ENCODE measurements at places on chromosomes 3 and 15. TPM values are rescaled to one million over a fixed set of nuclear protein-coding genes. Genes with fewer than 3 reads are reported as not detected.

DNA sequence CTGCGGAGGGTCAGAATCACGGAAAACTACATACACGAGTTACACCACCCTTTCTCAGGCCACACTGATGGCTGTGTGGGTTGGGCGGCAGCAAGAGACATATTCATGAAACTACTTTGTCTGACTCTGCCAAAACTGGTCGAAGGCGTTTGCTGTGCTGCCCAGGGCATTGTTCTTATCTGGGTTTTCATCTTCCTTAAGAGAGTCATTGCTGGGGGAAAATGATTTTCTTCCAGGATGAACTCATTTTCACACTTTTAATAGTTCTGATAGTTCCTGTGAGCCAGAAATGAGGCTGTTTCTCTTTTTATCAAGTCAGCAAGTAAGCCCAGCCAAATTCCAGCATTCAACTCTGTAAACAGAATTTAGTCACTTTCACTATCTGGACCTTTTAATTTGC, 47.6 kb downstream of the TRIM71 start:
- DNase-seq = no peak

GRCh38 chr15:39397883-39398282, 183.0 kb upstream of the THBS1 start:
- no peak for DNase-seq

- DNase-seq = peak; percentile 85
Observed at GRCh38 chr15:51731549-51732267, 5.7 kb downstream of the LYSMD2 start.

- DNase-seq = no peak
Observed at GRCh38 chr3:61981060-61981459, 392.3 kb downstream of the FEZF2 start.

- DNase-seq = peak; percentile 64
Observed at GRCh38 chr3:177554895-177555759, 357.8 kb upstream of the TBL1XR1 start.

CPB1 gene
- not detected for polyA plus RNA-seq

GOLGA6A gene
- not detected for polyA plus RNA-seq

SLC22A13 gene
- 0.22 TPM for polyA plus RNA-seq

Data from IMR-90 (cell line).